ENCODE measurements at places on chromosomes 3 and 15.
A peak's percentile ranks its signal among the peaks of the same experiment; 100 is the strongest.

- no peak for DNase-seq
These were observed 135.6 kb upstream of the STAC start for GRCh38 chr3:36244728-36245127.

- no peak for DNase-seq
These were observed 404.9 kb upstream of the ALCAM start for GRCh38 chr3:104961851-104962250.

- no peak for DNase-seq
These were observed 165.2 kb upstream of the MYRIP start for GRCh38 chr3:39644176-39644575.

DNA sequence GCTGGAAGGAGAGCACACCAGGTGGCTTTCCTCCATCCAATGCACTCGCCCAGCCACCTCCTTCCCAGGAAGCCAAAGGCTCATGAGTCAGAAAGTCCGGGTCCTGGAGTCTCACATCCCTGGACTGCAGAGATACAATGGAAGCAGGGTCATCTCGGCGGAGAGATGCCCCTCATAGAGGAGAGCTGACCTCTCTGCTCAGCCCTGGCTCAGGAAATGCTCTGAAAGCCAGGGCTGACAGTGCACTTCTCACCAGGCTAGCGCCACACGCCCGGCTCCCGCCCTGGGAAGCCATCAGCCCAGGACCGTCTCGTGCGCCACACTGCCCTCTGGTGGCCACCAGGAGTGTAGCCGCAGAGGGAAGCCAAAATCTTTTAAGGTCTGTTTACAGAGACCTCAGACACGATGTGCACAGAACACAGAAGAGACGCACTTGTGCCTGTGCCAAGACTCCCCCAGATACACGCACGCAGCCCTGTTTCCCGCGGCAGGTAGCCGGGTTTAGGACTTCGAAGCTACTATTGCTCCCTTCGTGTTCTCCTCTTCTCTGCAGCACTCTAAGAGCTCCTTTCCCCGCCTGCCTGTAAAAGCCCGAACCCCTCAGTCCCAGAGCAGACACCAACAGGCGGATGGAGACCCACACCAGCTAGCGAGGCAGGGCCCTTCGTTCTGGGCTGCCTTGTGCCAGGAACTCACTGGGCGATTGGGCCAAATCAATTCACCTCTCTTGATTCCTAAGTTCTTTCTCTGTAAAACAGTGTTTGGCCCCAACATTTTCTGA is 9.7 kb downstream of the NTRK3 start:
- peak; percentile 59 for DNase-seq

GRCh38 chr3:42855547-42856380 is 19.9 kb downstream of the CYP8B1 start:
- DNase-seq = peak; percentile 85

DNA sequence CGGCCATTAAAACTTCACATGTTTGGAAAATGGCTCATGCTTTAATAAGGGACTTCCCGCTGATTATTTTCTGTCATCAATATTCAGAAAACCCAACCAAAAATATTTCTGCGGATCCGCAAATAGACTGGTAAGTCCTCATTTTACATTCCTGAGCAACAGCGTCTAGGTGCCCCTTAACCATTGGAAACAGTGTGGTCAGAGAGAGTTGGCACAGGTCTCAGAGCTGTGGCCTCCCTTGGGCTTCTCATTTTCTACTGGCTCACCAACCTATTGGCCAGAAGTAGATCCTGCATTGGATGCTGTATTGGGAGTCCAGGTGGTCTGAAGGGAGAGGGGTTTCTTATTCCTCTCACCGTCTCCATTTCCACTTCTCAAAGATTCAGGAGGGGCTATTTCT is 348.1 kb upstream of the DCBLD2 start:
- no peak for DNase-seq

DNA sequence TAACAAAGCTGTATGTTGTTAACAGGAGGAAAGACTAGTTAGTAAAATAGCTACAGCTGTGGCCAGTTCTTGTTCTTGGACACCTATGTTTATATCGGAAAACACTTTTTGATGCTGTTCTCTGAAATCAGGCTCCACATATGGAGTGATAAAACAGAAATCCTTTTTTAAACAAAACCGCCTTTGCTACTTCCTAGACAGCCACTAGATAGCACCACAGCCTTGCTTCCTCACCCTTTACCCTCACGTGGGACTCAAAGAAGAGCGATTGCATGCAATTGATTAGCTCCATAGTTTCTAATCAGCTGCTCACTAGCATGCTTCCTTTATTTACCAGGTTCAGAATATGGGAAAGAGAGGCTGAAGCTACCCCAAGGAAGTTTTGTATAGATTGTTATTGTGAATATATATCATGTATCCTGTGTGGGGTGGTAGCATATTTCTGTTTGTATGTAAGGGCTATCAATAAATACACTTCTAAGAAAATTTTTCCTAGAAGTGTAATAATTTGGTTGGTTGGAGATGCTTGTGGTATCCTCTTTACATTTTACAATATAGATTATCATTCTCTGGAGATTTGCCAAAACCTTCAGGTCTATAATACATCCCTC is 4.3 kb upstream of the MTFMT start:
- peak; percentile 49 for DNase-seq

DNA sequence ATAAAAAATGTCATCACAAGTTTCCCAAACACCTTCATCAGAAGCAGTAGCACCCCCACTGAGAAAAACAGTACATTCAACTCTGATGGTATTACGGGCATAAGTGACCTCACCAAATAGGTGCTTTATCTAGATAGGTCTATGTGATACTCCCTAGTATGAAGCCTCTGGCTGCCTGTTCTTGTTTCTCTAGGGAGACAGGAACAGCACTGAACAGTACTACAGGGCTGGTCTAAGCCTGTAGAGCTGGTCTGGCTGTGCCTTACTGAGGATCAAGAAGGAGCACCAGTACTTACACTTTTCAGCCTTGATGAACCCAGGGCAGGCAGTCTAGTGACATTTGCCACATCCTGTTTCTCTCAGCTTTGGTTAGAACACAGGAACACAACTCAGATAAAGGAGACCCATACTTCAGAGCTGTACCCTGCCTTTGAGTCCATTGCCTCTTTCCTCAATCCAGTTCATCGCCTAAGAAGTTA is 35.9 kb downstream of the OXNAD1 start:
- DNase-seq = no peak

- DNase-seq = no peak
These were observed 60.5 kb upstream of the MINAR1 start for GRCh38 chr15:79371591-79371990.

DNA sequence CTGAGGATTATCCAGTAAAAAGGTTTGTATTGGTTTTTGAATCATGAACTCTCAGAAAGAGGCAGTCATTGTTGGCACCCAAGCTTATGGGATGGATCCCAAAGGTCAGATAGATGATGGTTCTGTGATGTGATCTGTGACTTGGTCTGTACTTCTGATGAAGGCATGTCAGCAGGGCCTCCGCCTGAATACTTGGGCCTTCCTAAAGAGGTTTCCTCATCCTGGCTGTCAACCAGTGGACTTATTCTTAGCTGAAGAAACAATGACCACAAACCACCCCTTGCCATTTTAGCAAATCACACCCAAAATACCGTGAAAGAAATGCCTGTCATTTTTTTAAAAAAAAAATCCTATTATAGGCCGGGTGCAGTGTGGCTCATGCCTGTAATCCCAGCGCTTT is 48.2 kb upstream of the SLC9A9 start:
- DNase-seq = no peak

- peak; percentile 5 for DNase-seq
These were observed 55.8 kb downstream of the PRKCI start for GRCh38 chr3:170277833-170278580.

DNA sequence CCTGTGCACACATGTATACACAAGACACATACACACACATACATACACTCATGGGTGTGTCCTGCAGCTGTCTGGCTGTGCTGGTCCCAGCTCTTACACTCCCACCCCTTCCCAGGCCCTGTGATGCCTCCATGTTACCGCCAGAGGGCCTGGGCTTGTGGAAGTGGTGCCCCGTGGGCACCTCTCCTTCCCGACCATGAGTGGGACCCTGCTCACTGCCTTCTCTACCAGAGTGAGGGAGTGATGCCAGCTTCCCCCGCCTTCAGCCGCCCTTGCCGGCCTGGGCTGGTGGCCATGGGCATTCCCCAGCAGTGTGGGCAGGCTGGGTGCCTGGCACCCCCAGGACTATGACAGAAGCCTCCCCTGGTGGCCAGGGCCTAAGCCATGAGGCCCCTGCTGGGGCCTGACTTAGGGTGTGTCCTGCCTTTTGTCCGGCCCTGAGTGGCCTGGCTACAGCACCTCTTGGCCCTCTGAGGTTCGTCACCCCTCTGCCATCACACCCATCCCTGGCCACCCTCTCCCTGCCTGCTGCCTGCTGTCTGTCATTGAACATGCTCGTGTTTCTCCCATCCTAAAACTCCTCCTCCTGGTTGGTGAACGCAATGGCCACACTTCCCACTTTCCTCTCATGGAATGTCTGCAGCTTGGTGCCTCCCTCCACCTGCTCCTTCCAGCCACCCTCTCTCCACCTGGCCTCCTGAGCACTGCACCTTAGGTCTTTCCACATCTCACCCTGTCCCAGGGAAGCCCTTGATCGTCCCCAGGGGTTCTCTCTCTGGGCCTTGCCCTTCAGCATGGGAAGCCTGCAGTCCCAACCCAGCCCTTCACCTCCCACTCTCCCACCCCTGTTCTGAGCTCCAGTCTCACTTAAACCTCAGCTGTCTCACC is 14.6 kb downstream of the HDAC11 start:
- DNase-seq = peak; percentile 54

- no peak for DNase-seq
These were observed 171.4 kb downstream of the CNTN3 start for GRCh38 chr3:74443102-74443501.

- DNase-seq = no peak
These were observed 6.8 kb upstream of the FBLN2 start for GRCh38 chr3:13542142-13542541.

GRCh38 chr3:139299261-139300132 is 44.3 kb upstream of the MRPS22 start:
- no peak for DNase-seq

DNA sequence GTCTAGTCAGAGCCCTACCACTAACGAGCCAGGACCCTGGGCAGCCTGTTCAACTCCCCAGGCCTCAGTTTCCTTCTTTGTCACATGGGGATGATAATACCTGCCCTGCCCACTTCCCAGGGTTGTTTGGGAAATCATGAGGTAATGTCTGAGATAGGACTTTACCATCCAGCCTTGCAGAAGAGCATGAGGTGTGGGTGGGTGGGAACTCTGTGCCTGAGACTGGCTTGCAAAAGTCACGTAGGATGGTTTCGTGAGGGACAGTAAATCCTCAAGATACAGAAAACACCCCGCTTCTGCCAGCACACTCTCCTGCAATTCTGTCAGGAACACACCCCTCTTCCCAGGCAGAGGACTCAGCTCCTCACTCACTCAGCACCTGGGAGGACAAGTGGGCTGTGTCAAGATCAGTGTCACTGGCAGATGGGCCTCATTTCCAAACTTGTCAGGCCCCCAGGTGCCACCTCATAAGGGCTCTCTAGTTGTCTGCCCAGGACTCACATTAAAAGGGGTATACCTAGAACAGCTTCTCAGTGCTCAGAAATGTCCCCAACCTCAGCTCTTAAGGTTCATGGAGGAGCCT is 58.4 kb downstream of the DAPK2 start:
- no peak for DNase-seq

- peak; percentile 9 for DNase-seq
These were observed 23.1 kb downstream of the TP53BP1 start for GRCh38 chr15:43469867-43470266.

DNA sequence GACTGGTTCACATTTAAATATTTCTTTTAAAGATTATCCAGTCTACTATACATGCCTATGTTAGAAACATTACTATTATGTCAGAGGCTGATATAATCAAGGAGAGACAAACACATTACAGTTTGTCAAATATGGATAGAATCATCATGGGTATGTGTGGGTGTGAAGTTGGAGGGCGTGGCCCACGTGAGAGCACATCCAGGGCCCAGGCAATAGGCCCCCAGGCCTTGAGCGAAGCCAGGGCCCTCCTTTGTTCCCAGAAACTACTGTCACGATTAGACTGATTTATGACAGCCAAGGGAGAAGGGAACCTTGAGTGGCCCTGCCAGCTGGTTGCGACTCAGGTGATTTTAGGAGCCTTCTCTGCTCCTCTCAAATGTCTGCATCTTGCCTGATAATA is 26.9 kb upstream of the LDHAL6B start:
- DNase-seq = no peak

DNA sequence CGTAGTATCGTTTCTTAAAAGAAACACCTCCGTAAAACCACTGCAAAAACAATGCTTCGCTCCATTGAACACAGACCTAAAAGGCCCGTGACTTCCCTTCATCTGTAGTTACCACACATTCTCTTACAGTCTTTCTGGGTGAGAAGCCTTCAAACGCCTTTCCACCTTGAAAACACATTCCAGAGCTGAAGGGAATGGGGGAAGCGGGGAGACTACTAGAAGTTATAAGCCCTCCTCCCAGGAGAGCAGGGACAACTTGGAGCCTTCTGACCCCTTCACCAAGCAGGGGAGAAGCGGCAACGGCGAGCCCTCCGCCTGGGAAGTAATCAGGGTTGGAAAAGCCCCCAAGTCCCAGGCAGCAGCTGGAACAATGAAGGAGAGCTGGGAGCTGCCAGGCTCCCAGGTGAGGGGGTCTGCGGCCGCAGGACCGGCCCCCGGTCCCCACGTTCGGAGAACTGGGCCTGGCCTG is 461 bp downstream of the SECISBP2L start:
- peak; percentile 55 for DNase-seq

- DNase-seq = no peak
These were observed 183.3 kb upstream of the ROPN1 start for GRCh38 chr3:124174910-124175874.

DNA sequence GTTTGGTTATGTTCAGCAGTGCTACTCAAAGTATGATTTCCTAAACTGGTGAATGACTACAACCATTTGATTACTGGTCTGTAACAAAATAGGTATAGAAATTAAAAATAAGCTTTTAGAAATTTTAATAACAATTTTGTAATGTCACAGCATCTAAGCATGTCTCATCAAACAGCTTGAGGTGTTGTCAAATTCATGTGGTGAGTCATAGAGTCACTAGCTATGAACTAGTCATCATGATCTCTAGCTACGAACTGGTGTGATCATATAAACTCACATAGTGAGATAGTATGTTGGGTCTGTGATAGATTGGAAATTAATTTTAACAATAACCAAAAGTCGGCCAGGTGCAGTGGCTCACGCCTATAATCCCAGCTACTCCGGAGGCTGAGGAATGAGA is 213.9 kb upstream of the RBMS3 start:
- DNase-seq = no peak

DNA sequence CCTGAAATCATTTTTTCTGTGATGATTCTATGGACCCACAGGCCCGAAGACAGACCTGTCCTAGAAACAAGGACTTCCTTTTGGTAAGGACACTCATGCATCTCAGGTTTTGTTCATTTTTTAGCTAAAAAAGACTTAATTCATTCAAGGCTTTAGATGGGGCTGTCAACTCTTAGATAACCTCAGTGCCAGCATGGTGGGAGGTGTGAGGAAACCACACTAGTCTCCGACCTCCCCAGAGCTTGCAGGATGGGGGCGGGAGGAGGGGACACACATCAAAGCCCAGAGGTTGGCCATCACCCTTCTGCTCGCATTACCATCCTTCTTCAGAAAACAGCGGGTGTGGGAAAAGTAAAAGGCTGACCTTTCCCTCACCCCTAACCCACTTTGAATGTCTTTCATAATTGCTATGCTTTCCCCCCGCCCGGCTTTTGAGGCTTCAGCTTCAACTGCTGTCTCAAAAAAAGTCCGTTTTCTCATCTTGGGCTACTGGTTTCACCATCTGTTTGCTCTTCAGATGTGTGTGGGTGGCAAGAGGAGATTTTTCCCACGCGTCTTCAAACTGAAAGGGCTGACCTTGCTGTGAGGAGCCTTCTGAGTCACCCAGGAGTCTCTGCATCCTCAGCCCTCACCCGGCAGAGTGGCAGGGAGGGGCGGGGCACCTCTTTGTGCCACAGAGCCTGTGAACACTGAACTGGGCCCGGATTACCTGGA is 27.6 kb upstream of the CXCR6 start:
- no peak for DNase-seq
